ENCODE measurements at places on chromosomes 4 and X.
A peak's percentile ranks its signal among the peaks of the same experiment; 100 is the strongest.

- peak; percentile 17 for DNase-seq
Measured at GRCh38 chrX:40383360-40383759, 197.4 kb upstream of the ATP6AP2 start.

- no peak for DNase-seq
Measured at GRCh38 chr4:138774940-138775339, 240.6 kb upstream of the NOCT start.

DNA sequence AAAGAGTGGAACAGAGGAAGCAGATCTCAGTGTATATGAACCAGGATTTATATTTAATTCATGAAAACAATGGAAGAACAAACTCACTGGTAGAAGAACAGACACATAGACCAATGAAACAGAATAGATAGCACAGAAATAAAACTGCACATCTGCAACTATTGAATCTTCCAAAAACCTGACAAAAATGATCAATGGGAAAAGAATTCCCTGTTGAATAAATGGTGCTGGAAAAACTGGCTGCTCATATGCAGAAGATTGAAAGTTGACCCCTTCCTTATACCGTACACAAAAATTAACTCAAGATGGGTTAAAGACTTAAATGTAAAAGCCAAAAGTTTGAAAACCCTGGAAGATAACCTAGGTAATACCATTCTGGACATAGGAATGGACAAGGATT, 391.0 kb downstream of the MAGEB5 start:
- DNase-seq, result no peak

DNA sequence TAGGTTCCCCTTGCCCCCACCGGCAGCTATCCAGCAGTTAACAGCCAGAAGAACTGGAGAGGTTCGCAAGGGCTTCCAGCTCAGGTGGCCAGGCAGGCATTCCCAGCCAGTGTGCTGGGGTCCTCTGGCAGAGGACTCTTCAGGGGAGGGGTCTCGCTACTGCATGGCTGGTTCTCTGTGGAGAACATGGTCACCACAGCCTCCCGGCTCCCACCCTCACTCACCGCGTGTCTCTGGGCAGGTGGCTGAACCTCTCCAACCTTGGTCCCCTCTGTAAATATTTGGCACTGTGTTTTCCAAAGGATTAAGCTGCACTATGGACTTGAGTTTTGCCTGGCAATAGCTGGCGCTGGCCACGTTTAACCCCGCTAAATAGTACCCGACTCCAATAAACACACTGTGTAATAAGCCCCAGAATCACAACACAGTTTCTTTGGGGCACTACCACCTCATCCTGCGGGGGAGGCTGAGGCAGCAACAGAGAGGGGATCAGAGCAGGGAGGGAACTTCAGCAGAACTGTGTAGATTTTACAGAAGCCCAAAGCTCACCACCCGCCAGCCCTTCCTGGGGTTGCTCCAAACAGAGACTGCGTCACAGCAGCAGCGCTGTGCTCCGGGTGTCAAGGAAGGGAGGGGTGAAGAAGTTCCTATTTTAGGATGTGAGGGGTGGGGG, 15.2 kb downstream of the BCOR start:
- no peak for DNase-seq

- no peak for DNase-seq
Measured at GRCh38 chr4:179165000-179165738, 1722.9 kb upstream of the AGA start.

DNA sequence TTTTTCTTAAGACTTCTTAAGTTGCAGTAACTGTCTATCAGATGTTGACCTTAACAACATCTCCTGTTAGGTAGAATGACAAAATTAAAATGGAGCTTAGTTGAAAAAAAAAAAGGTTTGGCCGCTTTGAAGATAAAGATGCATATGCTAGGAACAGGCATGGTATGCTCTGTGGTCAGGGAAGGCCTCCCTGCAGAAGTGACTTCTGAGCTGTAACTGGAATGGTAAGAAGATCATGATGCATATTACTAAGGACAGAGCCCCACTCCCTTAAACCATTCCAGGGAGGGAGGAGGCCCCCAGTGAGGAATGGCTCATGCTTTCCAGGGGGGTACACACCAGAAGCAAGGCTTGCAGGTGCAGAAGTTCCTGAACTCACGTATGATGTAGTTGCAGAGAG, 43.7 kb downstream of the PDLIM5 start:
- no peak for DNase-seq

GRCh38 chr4:151227731-151228130, 49.2 kb upstream of the PRSS48 start:
- DNase-seq, result peak; percentile 41

DNA sequence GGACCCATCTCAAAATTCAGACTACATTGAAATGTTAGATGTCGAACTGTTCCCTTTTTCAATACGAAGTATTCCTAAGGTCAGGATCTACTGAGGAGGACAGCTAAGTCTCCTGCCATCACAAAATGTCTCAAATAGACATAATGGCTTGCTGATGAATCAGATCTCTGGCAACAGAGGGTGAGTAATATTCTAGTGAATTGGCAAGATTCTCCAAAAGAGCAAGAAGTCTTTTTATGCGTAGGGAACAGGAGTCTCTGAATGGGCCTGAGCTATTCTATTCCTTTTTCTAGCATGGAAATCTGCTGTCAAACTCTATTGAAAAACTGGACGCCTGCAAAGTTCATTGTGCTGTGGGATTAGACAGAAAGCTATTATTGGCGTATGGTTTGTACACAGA, 145.4 kb downstream of the FNIP2 start:
- no peak for DNase-seq

- DNase-seq, result no peak
Measured at GRCh38 chr4:171622729-171623128, 190.5 kb upstream of the GALNTL6 start.

GRCh38 chrX:39642071-39642470, 455.7 kb downstream of the BCOR start:
- no peak for DNase-seq

DNA sequence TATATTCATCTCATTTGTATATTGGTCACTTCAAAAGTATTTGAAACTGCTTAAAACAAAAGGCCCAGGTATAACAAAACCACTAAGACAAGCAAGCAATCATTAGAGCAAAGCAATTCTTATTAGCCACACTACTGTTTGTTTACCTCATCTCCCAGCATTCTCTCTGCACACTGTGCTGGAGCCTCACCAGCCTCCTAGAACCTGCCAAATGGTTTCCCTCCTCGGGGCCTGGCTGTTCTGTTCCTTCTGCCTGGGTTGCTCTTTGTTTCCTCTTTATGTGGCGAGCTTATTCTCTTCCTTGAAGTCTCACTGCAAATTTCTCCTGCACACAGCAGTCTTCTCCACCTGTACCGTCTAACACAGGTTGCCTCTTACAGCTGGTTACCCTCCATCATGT, 67.5 kb upstream of the MND1 start:
- no peak for DNase-seq

DNA sequence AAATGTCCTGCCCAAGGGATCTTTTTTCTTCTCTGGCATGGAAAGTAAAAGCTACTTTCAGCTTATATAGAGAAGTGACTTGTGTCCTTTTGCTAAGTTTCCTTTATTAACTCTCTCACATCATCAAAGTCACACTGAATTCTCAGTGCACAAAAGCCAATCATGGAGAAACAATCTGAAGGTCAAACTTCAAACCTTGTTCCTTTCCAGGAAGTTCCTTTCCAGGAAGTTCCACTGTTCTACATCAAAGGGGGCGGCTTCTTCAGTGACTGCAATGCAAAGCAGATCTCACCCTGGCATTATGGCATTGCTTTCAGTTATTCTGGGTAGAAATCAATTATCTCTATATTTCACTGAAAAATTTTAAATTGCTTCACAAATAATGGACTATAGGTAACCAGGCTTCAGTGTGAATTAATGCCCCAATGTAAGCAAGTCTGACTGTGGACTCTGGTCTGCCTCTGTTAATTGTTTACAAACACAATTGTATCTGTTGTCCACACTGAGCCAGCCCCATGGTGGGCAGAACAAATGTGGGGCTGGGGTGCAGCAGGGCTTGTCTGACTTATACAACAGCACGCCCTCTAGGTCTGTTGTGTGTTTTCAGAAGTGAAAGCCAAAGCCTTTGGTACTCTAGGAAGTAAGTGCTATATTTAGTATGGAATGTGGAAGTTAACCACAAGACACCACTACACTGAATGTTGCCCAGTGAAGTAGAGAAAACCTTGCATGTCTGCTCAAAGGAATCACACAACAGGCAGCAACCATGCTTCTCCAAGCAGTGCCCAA, 98.8 kb downstream of the CDS1 start:
- DNase-seq, result no peak

- no peak for DNase-seq
Measured at GRCh38 chr4:105059337-105059736, 87.3 kb upstream of the TET2 start.

DNA sequence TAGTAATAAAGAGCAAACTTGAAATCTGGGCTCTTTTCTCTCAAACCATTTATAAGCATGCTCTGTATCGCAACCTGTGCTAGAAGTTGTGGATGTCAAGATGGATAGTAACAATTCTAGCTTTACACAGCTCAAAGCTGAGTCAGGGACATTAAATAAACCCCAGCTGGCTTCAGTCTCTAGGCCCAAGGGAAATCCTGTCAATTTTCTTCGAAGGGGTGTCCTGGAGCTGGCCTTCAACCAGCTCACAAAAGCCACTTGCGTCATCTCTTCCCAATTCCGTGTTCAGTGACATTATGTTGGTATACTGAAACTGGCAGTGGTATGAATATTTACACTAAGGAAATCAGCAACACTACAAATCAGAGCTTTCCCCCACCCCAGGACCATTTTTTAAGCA, 89.8 kb upstream of the PRKG2 start:
- no peak for DNase-seq

GRCh38 chr4:76430519-76431388, 4.3 kb upstream of the SHROOM3 start:
- no peak for DNase-seq

- no peak for DNase-seq
Measured at GRCh38 chrX:153468008-153468580, 2.3 kb downstream of the HAUS7 start.

DNA sequence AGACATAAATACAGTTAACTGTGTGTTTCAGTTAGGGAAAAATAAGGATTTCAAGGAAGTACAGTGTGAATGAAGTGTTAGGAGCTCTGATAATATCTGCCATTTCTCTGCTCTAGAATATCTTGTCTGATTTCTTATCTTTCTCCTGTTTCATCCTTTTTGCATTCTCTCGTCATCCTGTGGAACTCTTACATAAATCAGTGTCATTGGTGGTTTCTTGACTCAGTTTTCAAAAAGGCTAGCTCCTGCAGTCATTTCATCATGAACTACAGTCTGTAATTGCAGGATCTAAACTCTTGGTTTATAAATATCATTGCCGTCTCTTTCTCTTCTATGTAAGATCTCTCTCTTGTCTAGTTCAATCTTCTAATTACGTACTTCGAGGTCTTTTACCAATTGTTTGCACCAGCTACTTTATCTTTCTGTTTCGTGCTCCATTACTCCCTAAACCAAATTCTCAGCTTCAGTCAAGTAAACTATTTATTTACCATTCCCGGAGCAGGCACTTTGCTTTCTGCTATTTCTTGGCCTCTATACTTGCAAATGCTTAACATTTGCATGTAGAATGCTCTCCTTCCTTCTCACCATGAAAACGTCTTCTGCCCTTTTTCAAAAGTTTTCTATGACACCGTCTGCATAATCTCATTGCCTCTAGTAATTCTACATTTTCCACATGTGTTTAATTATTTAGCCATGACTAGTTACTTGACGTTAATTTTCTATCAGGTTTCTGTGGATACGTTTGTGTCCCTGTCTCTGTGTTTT, 294.0 kb downstream of the TENM3 start:
- no peak for DNase-seq

DNA sequence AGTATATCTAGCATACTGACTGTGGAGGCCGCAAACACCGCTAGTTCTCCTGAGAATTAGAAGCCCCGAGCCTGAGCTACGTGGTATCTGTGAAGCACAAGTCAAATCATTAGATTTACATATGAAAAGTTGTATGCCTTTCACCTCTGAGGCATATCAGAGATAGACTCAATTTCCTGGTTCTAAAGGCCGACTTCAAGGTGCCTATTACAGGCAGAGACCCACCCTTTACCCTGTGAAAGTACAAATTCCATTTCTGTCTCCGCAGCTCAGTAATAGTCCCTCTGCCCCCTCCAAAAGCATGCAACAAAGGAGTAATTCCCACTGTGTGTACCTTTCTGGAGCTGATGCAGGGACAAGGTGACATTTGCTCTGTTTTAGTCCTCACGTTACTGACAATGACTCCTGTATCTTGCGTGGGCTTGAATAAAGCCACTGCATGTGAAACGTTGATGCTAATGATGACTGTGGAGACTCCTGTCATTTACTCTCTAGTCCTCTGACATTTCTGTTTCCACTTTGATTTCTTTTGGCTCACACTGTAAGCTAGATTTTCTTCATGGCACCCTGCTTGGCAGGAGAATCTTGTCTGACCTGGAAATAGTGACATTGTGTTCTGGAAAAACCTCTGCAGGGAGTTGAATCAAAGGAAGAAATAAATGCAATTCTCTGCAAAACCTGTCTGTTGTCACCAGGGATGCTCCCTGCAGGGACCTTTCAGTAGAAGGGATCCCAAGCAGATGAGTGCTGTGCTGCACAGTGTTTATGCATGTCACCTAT, 273.2 kb upstream of the EMCN start:
- DNase-seq, result no peak

GRCh38 chrX:70176938-70177533, at the start of gene DGAT2L6:
Gene DGAT2L6 (plus strand): TSS chrX:70177483. CDS start chrX:70177583, 100 bp downstream.
- DNase-seq, result no peak

DNA sequence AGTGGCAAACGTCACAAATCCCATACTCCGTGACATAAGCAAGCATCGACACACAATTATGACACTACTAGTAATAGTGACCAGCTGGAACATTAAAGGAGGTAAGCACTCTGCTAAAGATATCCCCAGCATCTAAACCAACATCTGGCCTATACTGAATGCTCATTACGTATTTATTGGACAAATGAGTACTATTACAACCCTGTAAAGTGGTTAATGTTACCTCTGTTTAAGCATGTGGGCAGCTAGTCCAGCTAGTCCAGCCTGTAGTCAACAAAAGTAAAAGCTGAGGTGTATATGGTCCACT, 419 bp upstream of the RPGR start:
- DNase-seq, result no peak

GRCh38 chr4:85968945-85969819, 390.7 kb downstream of the MAPK10 start:
- DNase-seq, result peak; percentile 31

DNA sequence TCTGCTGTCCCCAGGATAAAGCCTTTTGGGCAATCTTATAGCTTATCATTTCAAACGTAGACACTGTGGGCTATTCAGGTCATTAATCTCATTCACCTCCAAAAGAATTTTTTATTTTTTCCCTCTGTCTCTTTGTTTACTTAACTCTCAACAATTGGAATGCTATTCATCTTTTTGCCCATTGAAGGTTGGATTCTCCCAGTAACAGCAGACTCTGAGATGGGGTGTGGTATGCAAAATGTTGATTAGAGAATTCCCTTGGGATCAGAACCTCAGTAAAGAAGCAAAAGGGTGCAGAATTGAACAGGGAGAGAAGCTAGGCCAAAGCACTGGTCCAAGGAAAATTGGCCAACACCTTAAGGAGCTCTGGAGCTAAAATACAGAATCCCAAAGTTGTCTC, 60.4 kb downstream of the CAMK2D start:
- no peak for DNase-seq

- no peak for DNase-seq
Measured at GRCh38 chrX:19549838-19550237, 34.5 kb upstream of the MAP3K15 start.

All from iPS-NIHi11 (cell line).